GM23248 (cell line): ENCODE measurements at places on chromosomes 16 and 17. TPM values are rescaled to one million over a fixed set of nuclear protein-coding genes. Genes with fewer than 3 reads are reported as not detected.

The CHD9 gene
- total RNA-seq = 20.5 and 24.0 TPM in 2 replicates

DNA sequence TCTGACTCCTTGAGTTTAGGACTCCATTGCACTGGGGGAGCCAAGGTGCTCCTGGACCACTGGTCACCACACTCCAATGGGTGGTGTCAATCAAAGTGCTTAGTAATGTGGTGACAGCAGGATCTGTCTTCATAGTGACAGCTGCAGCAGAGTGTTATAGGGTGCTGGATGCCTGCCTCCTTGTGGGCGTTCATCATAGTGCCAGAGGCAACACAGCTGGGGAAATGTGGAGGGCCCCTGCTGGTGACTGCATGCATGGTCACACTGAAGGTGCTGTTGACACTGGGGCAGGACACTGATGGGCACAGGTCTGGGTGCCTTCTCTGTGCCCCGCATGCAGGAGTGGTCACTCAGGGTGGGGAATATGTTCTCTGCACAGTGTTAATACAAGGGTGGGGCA is 177.5 kb upstream of the CDH8 start:
- DNase-seq = no peak

- no peak for DNase-seq
Observed at GRCh38 chr17:50375858-50376538, 3.0 kb downstream of the EME1 start.

DNA sequence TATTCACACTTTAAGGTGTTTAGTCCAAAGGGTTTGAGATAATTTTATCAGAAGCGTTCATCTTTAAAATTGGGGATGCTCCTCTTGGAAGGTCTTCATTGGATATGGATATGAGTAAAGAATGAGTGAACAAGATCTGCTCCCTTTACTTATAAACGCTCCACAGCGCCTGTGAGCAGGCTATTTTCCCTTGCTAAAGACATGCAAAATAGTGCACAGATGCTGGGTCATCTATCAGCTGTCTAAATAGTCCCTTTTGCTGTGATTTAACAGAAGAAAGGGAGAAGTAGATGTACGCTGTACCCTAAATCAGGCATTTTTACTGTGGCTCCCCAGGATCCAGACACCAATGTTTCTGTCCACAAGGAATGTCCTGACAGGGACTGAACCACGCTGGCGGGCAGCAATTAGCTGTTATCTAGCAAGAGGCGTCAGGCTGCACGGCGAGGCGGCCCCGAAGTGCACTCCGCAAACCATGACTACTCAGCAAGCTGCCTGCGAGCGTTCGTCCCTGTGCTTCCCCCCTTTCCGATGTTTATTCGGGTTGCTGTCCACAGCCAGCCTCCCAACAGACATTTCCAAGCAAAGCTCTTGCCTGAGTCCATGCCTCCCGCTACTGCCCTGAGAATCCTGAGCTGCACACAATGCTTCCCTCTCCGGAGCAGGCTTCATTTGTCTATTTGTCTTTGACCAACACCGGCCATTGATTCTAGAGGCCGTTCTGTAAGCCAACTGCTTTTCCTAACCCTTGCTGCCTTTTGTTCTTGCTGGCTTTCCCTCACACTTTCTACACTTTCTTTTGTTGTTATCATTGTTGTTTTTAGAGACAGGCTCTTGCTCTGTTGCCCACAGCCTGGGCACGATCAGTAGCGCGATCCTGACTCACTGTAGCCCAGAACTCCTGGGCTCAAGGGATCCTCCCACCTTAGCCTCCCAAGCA is 55.7 kb upstream of the CNEP1R1 start:
- no peak for DNase-seq

- no peak for DNase-seq
Observed at GRCh38 chr17:45893725-45894021, 681 bp upstream of the MAPT start.

DNA sequence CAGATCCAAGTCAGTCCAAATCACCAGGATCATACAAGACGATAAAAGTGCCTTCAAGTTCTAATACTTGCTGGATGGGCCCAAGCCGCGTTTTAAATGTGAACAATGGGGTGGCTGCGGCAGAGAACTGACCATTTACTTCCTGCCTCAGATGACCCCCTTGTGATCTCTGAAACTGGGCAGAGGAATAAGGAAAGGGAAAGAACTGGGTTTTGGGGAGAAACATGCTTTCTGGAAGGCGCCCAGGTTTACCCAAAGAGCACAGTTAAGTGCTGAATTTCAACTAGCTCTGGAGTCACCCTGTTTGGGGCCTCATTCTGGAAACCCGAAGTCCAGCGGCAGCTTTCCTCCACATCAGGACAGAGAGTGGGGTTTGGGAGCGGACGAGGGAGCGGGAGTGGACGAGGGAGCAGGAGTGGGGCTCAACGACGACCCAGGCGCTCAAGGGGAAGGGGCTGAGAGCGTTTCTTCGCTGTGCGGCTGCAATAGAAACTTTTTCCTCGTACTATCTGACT is 1.6 kb downstream of the FAM20A start:
- no peak for DNase-seq

- no peak for DNase-seq
Observed at GRCh38 chr17:76599694-76600460, 14.2 kb upstream of the ST6GALNAC2 start.

DNA sequence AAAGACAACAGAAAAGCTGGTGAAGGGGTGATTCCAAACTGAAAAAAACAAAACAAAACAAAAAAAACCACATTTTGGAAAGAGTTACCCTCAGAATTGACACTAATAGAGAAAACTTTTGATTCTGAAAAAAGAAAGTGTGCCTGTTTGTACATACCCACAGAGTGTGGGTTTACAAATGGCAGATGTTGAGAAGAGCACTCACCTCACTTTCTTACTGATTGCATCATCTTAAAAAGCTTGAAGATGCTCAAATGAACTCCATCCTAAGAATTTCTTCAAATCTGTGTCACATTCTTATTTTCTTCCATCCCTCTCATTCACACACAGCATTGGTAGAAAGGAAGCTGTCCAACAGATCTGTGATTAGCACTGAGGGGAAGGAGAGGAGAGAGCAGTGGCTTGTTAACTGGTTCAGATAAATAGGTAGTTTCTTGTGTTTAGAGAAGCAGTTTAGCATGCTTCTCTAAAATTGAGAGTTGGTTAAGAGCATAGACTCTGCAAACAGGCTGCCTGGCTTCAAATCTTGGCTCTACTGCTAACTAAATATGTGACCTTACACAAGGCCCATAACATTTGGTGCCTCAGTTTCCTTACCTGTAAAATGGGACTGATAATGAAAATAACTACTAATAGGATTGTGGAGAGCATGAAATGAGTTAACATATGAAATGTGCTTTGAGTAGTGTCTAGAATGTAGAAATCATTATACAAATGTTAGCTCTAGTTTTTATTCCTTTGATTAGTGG is 6.9 kb downstream of the GNAO1 start:
- DNase-seq = no peak
